ENCODE measurements at places on chromosomes 7 and 10. TPM values are rescaled to one million over a fixed set of nuclear protein-coding genes. Genes with fewer than 3 reads are reported as not detected.

Gene GPR37
- 0.73 TPM for total RNA-seq

Gene TRIM73
- total RNA-seq = 1.4 TPM

Gene CCDC3
- total RNA-seq = 1.4 TPM

Gene ZNF365
- 0.91 TPM for total RNA-seq

Gene MYL7
- total RNA-seq = not detected
